ENCODE measurements at places on chromosomes 12 and 14. TPM values are rescaled to one million over a fixed set of nuclear protein-coding genes. Genes with fewer than 3 reads are reported as not detected.

The CACNA2D4 gene
- total RNA-seq, result not detected

The TRIP11 gene
- total RNA-seq, result 14.3 TPM

The TAS2R42 gene
- total RNA-seq, result not detected

The BHLHE41 gene
- 81.0 TPM for total RNA-seq

The LALBA gene
- total RNA-seq, result not detected

The AICDA gene
- total RNA-seq, result not detected

The RNF31 gene
- total RNA-seq, result 69.6 TPM

The SRGAP1 gene
- 11.0 TPM for total RNA-seq

The SLC41A2 gene
- total RNA-seq, result 20.4 TPM

The ZDHHC22 gene
- total RNA-seq, result 0.15 TPM

The TAS2R46 gene
- 1.5 TPM for total RNA-seq

The KRT74 gene
- not detected for total RNA-seq

The SERPINA3 gene
- not detected for total RNA-seq

The KRT2 gene
- 0.23 TPM for total RNA-seq

The SLC25A21 gene
- 0.87 TPM for total RNA-seq

The KRT78 gene
- total RNA-seq, result 0.15 TPM

The NOS1 gene
- total RNA-seq, result 0.11 TPM
